ENCODE measurements at places on chromosomes 5 and 9.

GRCh38 chr5:154002511-154003020 is 36.1 kb downstream of the FAM114A2 start:
- no peak for DNase-seq

DNA sequence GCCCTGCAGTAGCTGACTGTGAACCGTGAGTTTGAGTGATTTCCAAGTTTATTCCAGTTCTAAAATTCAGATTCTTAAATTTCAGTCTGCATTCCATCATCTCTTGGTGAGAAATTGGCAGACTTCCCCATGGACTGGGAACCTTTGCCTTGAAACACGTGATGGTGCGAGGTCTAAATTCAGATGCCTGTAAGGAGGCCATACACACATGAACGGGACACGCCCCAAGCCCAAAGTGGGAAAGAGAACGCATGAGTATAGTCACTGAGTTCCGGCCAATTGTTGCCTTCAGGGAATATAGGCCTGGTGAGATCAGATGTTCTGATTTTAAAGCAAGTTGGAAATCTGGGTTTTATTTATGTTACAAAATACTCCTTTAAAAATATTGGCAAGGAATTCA is 1084.4 kb upstream of the WWC1 start:
- DNase-seq: no peak

DNA sequence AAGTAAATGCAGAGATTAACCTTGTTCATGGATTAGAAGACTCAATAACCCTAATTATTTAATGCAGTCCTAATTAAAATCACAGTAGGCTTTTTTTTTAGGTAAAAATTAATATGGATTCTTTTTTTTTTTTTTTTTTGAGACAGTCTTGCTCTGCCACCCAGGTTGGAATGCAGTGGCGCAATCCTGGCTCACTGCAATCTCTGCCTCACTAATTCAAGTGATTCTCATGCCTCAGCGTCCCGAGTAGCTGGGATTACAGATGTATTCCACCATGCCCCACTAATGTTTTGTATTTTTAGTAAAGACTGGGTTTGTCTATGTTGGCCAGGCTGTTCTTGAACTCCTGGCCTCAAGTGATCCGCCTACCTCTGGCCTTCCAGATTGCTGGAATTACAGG is 40.6 kb downstream of the DENND4C start:
- no peak for DNase-seq

- DNase-seq: no peak
Observed at GRCh38 chr9:82037126-82037525, 48.6 kb downstream of the SPATA31D1 start.

GRCh38 chr5:36660397-36661049 is 54.1 kb downstream of the SLC1A3 start:
- no peak for DNase-seq

DNA sequence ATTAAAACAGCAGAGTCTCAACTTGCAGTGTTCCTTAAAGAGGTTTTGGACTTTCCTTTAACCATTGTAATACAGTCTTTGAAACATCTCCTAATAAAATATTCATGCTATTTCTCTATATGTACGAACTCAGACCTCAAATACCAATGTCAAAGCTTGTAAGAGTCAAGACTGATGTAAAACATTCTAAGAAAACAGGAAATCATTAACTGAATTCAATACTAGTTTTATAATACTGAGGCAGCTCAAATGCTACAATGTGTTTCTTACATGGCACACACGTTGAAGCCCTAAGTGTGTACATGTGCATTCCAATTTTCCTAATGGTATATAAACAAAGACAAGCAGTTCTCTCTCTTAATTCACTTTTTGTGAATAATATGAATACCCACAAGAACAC is 11.6 kb downstream of the PSIP1 start:
- DNase-seq: no peak

GRCh38 chr5:159338118-159338517 is 7.8 kb upstream of the IL12B start:
- DNase-seq: no peak

DNA sequence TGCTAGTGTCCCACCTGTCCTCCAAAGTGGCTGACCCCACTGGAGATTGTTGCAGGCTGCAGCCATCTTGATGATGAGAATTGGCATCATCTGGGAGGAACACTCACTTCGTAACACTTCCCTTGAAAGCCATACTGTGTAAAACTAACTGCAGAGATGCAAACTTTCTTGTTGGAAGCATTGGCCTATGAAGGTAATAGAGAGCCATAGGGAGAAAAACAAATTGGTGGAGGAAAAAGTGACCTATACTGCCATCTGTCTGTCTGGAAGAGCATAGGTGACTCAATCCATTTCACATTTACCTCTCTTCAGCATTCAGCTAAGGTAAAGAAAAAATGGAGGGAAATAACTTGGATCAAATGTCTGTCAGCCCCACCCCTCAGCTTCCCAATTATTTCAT is 473.4 kb downstream of the NTRK2 start:
- DNase-seq: no peak

- DNase-seq: no peak
Observed at GRCh38 chr9:86469476-86470250, 115.5 kb upstream of the TUT7 start.

DNA sequence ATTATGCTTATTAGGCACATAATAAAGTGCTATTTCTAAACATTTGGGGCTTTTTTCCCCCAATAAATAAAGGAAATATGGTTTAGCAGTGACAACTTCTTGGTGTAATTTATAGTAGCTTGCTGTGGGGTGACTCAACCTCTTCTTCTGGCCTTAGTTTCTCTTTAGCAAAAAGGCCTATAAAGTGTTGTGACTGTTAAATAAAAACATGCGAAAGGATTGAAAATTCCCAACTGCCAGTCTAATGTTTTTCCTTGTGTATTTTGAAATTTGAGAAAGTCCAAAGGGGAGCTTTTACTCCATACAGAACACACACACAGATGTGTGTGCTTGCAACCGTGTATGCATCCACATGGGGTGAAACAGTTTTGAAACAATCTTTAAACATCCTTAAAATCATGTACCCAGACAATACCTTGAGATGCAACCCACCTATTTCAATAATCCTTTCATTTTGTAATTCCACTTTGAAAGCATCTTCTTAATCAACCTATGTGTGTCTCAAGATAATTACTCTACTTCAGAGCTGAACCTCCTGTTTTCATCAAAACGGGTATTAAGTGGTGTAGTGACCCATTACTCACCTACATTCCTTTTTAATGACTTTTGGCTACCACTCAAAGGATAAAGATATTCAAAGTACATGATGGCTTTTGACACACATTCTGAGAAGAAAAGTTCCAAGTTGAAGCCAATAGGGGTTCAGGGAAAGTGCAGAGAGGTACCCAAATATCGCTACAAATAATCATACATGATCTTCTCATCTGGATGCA is 123.8 kb downstream of the DROSHA start:
- DNase-seq: no peak

GRCh38 chr9:21056931-21057330 is 20.8 kb downstream of the IFNB1 start:
- DNase-seq: no peak

- DNase-seq: no peak
Observed at GRCh38 chr9:122642226-122642625, 15.2 kb downstream of the OR1B1 start.

DNA sequence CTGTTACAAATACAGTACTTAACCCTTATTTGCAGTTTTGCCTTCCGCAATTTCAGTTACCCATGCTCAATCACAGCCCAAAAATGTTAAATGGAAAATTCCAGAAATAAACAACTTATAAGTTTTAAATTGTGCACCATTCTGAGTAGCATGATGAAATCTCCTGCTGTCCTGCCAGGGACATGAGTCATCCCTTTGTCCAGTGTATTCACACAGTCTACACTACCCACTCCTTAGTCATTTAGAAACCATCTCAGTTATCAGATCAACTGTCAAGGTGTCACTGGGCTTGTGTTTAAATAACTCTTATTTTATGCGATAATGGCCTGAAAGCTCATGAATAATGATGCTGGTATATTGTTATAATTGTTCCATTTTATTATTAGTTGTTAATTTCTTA is 95.8 kb downstream of the PLCXD3 start:
- no peak for DNase-seq

DNA sequence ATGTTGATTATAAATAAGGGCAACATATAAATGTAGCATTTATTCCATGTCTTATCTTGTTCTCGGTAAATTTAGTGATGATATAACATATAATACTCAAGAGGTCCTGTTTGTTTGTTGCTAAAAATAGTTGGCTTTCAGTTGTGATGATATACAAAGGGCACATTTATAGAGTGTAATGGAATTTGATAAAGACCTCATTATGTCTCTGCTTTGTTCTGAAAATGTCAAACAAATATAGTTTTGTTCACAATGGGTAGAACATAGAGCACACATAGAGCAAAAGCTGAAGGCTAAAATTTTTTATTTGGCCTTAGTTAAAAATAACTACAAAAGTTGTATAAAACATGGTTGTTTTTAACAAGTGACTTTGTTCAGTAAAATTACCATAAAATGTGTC is 477.1 kb upstream of the SMC2 start:
- DNase-seq: no peak

DNA sequence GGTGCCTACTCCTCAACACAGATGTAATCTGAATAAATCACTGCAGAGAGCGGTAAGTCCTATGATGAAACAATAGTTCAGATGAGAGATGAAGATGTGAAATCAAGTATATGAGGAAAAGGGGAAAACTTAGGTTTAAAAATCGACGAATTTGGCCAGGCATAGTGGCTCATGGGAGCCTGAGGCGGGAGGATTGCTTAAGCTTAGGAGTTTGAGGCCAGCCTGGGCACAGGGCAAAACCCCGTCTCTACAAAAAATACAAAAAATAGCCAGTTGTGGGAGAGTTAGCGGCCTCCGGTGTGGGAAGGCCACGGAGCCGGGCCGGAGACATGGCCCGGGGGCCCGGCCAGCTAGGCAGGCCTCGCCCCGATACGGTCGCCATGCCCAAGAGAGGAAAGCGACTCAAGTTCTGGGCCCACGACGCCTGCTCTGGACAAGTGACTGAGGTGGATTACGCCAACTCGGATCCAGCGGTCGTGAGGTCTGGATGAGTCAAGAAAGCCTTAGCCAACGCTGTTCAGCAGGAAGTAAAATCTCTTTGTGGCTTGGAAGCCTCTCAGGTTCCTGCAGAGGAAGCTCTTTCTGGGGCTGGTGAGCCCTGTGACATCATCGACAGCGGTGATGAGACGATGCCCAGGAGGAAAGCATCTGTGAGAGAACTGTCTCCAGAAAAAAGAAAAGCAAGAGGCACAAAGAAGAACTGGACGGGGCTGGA is 62.8 kb upstream of the SUB1 start:
- DNase-seq: peak; percentile 66

DNA sequence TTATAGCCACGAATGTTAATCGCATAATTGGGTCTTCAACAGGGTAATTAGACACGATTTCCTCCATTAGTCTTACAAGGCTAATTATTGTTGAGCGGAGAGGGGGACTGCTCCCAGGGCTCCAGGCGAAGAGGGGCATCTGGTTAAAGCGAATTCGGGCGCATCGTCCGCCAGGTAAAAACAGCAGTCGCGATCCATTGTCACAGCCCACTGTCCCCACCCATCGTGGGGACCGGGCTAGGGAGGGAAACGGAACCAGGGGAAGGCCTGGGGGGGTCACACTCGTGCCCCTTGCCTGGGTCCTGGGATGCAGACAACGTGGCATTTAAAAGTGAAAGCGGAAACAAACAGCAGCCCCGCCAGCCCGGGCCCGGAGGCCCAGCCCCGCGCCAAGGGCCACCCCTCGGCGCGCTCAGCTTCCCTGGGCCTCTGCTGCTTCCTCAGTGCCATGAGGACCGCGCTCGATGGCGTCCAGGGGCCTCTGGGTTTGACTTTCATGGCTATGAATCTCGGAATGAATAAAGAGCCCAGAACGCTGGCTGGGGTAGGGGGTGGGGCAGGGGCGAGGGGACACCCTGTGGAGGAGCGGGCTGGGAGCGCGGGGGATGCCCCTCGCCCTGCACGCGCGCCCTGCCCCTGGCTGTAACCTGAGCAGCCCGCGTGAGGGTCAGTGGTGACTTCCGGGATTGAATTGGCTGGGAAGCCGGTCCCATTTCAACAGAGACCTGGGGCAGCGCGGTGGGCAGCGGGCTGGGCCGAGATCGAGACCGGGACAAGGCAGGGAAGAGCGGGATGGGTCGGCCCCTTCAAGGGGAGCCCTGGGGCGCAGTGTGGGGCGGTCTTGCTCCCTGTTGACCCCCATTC is 99.9 kb downstream of the GTF3C4 start:
- DNase-seq: peak; percentile 86

DNA sequence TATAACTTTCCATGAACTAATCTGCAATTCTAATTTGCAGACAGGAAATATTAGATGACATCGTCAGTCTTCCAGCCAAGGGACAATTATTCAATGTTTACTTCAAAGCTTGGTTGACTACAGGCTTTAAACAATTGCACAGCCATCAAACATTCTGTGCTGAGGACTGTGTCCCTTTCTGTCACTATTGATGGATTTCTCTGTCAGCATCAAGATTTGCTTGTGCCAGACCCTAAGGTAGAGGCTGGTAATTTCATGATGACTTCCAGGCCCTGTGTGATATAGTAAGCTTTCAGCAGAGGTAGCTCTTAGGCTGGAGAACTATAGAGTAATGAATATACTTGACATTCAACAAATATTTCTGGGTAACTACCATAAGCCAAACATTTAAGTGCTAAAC is 229.3 kb upstream of the ACTBL2 start:
- DNase-seq: no peak

- DNase-seq: no peak
Observed at GRCh38 chr5:148374690-148375360, 8.9 kb upstream of the FBXO38 start.

Data from left lung (tissue), 14 donors.